ENCODE measurements at places on chromosomes 7 and 10.

- DNase-seq = no peak
These were observed 50.0 kb upstream of the EMX2 start for GRCh38 chr10:117492504-117492903.

DNA sequence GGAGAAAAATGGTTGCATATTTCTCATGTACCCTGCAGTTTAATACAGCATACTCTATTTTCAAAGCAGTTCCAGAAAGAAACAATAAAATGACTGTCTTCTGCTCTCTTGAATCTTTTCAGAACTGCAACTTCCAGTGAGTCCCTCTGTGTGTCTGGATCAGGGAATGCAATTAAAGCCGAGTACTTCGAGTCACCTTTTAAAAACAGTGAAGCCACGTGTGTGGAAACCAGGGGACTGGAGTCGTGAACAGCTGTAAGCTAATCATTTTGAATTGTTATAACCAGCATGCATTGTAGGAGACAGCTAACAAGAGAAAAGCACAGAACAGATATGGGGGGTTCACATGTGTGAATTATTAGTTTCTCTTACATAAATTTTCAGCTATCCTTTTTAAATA is 109.1 kb downstream of the CPED1 start:
- no peak for DNase-seq

GRCh38 chr7:114450431-114450830 is 35.8 kb downstream of the FOXP2 start:
- DNase-seq = no peak

- no peak for DNase-seq
These were observed 86.4 kb downstream of the VPS41 start for GRCh38 chr7:38822549-38822948.

- DNase-seq = peak; percentile 32
These were observed 402.3 kb downstream of the DNAJB9 start for GRCh38 chr7:108972004-108972403.

- DNase-seq = no peak
These were observed 52.7 kb downstream of the CNNM2 start for GRCh38 chr10:102970562-102971340.

Data from hindlimb muscle (tissue), 1 donor.